ENCODE measurements at places on chromosomes 1 and 21.

GRCh38 chr1:50978852-50979781, 9.1 kb downstream of the CDKN2C start:
- peak; percentile 46 for DNase-seq

GRCh38 chr1:50559421-50559820, 136.2 kb upstream of the DMRTA2 start:
- no peak for DNase-seq

DNA sequence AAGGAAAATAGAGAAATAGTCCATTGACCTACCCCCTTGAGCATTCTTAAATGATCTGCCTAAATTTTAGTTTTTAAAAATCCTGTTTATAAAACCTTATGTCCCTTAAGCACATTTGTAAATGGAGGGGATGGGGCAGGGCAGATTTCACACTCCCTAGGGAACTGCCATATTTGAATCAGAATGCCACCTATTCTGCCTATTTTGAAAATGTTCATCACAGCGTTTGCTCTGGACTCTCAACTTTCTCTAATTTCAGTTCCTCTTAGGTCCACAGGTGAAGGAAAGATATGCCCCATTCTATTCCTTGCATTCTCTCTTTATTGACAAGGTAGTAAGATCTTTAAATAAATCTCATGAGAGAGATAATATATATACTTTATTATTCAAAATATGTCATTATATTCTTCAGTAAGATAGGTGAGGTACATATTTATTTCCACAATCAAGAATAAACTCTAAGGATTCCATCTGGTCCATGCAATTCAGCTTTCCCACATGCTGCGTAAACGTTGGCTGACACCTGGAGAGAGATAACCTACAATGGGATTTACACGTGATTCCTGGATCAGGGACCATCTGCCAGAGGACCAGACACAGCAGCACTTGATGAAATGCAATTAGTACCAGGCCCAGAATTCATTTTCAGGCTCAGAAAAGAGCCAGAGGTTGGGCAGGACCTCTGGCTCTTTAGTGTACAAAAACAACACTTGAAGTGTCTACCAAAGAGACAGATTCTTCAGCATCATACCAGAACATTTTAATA, 1.2 kb upstream of the LPGAT1 start:
- DNase-seq: peak; percentile 86

- DNase-seq: no peak
Observed at GRCh38 chr21:22597660-22598255, 1599.5 kb downstream of the NCAM2 start.

GRCh38 chr1:32345289-32345827, 9.3 kb upstream of the MARCKSL1 start:
- DNase-seq: no peak

DNA sequence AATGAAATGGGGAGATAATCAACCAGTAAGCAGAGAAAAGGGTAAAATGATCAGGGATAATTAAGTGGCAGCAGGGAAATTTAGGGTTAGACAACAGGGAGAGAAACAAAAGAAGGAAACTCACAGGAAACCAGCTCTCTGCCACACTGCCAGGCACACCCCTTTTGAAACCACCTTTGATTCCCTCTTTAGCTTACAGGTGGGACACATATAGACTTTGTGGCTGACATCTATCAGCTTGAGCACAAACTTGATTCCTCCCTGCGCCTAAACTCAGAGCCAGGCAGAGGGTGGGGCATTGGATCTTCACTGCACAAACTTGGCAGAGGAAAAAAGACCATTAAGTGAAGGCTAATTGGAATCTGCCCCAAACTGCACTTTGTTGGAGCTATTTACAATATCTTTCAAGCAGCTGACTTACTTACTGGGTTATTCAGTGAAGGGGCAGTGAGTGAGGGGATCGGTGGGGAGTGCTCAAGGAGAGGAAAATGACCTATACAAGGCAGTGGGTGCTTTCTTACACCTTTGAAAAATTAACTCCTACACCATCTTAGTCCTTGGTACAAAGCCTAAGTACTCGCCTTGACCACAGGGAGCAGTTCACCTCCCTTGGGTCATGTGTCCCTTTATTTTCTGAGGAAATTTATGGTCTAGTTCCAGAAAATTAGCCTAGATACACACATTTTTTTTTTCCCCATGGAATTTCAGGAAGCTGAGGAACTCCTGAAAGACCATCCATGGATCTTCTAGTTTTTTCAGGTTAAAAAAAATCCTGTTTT, 60.2 kb downstream of the PBX1 start:
- DNase-seq: no peak

- DNase-seq: peak; percentile 79
Observed at GRCh38 chr21:38814126-38815059, 8.7 kb downstream of the ETS2 start.

DNA sequence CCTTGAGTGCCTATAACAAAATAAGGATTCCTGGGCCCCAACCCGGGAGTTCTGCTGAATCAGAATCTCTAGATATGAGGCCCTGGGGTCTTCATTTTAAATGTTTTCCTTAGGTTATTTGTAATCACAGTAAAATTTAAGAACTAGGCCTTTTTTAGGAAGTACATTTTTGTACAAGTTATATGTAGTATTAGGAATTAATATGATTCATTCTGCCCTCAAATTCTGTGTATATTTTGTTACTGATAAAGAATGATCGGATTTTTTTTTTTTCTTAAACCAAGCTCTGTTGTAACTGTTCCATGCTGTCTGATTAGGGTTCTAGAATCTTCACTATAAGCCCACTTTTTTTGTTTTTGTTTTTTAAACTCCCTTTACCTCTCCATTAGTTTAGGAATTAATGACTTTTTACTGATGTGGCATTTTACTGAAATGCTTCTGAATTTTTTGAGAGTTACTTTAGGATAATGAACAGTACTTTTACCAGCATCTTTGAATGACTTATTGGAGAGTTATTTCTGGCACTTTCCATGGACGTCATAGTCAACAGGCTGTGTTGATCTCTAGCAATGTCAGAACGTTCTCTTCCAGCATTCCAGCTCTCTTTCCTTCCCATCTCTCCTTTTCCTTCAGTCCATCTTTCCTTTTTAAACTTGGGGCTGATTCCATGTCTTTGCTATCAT, 48.3 kb downstream of the CLIC4 start:
- no peak for DNase-seq

GRCh38 chr21:44696572-44696971, 400 bp upstream of the KRTAP10-12 start:
- DNase-seq: no peak

- no peak for DNase-seq
Observed at GRCh38 chr1:17765444-17766411, 10.6 kb downstream of the ACTL8 start.
